GM18507 (cell line): ENCODE measurements at places on chromosomes 7 and 10.

DNA sequence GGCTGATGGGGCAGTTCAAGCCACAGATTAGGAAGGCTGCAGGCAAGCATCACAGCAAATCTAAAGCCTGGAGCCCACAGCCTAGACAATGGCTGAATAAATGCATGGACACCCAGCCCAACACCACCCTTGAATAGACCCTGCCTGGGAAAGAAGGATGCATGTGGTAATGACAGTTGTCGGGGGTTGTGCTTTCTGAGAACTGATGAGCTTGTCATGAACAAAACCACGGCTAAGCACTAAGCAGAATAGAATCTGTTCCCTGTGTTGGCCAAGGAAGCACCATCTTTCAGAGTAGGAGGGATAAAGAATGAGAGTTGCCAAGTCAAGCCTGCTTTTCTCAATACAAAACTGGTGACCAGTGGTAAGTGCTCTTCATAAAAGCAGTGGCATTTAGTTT, 66.1 kb upstream of the JCAD start:
- DNase-seq = no peak

GRCh38 chr10:62230344-62231121, 38.1 kb downstream of the RTKN2 start:
- no peak for DNase-seq

GRCh38 chr10:121607310-121608055, 9.2 kb upstream of the FGFR2 start:
- no peak for DNase-seq

DNA sequence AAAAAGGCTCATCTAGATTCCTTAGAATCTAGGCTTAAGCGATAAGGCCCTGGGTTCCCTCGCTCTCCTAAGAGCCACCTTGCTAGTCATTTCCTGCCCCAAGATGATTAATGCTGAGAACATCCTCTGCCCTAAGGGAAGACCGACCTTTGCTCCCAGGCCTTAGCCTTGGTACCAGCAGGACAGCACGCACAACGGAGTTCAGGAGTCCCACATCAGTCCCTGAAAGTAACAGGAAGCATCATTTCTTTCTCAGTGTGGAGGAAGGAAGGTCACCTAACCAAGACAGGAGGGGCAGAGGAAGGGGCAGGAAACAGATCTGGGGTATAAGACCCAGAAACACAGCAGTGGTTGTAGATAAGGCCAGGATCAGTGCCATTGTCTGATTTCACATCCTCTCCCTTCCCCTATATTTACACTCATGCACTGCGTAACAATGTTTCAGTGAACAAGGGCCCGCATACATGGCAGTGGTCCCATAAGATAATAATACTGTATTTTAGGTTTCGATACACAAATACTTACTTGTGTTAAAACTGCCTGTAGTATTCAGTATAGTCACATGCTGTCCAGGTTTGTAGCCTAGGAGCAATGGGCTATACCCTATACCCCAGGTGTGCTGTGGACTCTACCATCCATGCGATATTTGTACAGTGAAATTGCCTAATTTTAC, 8.1 kb upstream of the FAM107B start:
- DNase-seq = no peak

DNA sequence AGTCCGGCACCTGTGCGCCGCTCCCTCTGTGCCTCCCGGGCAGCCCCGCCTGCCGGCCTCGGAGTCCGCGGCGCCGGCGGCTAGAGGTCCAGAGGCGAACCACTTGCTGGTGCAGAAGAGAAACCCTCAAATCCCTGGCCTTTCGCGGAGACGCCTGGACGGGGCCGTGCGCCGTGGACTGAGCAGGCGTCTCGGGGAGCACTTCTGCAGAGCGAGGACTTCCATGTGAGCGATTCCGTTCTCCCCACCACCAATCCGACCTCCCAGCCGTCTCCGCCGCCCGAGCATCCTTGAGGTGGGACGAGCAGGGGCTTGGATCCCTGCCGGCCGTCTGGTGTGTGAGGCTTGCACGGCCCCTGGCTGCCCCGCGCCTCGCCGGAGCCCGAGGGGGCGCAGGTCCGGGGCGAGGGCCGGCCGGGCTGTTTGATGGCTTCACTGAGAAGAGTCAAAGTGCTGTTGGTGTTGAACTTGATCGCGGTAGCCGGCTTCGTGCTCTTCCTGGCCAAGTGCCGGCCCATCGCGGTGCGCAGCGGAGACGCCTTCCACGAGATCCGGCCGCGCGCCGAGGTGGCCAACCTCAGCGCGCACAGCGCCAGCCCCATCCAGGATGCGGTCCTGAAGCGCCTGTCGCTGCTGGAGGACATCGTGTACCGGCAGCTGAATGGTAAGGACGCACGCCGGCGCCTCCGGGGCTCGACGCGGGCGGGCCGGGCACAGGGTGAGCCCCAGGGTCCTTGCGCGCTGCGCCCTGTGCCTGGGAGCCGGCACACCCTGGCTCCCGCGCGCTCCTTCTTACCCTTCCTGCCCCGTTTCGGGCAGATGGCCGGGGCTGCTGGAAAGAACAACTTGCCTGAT, 660 bp downstream of the GALNT17 start:
- no peak for DNase-seq

DNA sequence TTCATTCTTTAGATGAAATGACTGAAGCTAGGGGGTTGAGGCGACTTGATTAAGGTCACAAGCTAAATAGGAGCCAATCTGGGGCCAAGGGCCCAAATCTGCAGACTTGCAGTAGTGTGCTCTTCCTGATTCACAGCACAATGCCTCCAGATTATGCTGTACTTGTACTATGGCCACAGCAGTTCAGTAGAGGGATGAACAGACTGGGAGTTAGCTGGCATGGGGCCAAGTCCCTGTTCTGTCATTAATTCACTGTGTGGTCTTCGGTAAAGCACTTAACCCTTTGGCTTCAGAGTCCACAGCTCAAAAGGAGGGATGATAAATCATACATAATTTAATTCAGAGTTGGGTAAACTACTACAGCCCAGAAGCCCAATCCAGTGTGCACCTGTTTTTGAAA, 196.8 kb downstream of the XPNPEP1 start:
- no peak for DNase-seq

- no peak for DNase-seq
Observed at GRCh38 chr7:91876391-91877133, 3.9 kb downstream of the MTERF1 start.

DNA sequence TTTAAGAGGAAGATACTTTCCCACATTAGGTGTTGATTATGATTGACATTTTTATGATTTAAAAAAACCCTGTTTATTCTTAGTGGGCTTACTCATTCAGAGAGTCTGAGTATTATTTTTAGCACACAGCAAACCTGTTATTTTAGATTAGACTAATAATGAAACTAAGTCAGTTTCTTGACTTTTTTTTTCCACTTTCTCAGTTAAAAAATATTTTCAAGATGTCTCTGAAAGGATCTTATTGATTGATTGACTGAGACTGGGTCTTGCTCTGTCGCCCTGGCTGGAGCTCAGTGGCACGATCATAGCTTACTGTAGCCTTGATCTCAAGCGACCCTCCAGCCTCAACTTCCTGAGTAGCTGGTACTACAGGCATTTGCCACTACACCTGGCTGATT, 20.4 kb upstream of the INPP5F start:
- no peak for DNase-seq

GRCh38 chr7:138834583-138834982, 36.6 kb upstream of the ATP6V0A4 start:
- DNase-seq = no peak

DNA sequence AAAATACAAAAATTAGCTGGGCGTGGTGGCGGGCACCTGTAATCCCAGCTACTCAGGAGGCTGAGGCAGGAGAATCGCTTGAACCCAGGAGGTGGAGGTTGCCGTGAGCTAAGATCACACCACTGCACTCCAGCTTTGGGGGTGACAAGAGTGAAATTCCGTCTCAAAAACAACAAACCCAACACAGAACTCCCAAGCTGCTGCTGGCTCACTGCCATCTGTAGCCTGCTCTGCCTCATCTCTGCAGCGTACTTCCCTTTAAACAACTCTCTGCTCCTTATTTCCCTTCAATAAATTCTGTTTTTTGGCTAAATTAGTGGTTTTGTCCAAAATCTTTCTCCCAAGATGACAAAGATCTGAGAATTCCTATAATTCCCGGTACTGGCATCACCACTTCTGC, 189.2 kb upstream of the GALNT17 start:
- DNase-seq = no peak

GRCh38 chr10:70587045-70587658, 15.4 kb downstream of the PRF1 start:
- DNase-seq = no peak

DNA sequence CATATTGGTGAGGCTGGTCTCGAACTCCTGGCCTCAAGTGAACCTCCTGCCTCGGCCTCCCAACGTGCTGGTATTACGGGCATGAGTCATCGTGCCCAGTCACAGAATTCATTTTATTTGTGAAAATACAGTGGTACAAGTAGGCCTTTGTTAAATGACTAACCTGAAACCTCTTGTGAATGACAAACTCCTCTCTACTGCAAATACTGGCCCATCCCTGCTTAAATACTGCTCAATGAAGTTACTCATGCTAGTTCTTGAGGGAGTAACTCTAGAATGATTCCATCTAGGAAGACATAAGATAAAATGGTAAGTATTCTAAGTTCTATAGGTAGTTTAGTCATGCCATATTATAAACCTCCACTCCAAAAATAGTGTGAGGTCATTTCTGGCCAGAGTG, 80.7 kb downstream of the UBE2H start:
- no peak for DNase-seq

DNA sequence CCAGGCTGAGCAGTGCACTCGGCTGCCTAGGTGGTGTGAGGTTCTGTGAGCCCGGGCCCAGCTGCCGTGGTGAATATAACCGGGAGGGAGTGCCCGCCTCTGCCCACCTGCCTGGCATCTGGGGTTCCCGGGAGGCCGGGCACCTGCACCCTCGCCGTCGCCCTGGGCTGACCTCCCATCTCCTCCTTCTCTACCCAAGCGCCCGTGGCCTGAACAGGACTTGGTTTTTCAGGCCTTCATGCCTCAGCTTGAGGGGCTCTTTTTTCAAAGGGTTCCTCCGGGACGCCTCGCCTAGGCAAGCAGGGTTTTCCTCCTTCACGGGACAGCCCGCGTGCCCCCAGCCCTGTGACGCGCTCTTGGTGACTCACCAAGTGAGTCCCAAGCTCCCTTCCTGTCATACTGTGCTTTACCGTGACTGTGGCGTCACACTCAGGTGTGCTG, 9.9 kb downstream of the INPP5A start:
- no peak for DNase-seq
